Omental fat pad (tissue), 4 donors: ENCODE measurements at places on chromosomes 4 and X.

DNA sequence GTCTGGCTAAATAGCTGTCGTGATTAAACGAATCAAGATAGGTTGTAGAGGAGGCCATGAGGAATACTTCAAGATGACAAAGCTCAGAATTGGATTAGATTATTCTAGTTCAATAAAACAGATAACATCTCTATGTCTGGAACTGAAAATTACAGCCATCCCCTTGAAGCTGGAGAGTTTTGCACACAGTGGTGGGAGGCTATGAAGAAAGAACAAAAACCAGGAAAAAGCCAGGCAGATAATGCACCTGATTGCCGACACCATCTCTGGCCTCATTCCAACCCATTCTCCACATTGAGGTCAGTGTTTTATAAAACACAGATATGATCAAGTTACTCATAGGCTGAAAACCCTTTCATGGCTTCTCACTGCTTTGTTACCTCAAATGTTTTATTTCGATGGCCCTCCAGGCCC, 188.3 kb downstream of the RASL11B start:
- no peak for DNase-seq

DNA sequence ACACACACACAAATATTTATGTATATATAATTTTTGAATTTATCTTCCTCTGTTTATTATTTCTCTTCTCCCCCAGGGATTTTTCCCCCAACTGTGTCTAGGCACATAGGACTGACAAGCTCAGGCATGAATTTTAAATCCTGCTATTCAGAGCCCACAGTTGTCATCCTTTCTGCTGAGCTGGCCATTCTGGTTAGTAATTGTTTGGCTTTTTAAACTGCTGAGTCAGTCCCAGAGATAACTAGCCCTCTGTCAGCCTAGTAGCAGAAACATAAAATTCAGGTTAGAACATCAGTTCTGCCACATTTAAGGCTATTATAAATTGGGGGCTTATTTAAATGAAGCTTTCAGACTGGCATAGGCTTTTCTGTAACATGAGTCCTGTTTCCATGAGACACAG, 151.7 kb upstream of the MAOA start:
- no peak for DNase-seq

DNA sequence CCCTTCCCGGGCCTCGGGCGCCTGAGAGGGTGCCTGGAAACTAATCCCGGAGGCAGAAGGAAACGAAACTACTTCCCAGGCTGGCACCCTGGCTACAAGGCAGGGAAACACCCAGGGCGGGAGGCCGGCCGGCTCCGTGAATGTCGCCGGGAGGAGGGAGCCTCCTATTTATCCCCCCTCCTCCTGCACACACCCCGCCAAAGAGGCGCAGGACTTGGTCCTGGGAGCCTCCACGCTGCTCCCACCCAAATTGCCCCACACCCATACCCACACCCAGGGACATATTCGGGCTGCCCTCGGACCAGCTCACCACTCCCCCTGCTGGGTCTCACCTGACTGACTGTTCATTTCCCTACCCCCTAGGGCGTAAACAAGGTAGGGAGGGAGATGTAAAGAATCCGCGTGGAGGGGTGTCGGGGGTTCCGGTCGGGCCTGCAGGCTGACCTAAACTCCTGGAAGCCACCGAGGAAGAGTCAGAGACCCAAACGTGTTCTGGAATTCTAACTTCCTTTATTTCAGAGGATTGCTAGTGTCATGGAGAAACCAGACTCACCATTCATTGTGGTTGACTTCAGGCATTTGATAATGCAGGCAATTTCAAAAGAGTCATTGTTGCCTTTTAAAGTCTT, at the start of gene BTC:
TSS of gene BTC (minus strand) at position 142 of the 629 bp plus-strand sequence. CDS start 198 bp downstream, outside the sequence.
- peak; percentile 27 for DNase-seq

DNA sequence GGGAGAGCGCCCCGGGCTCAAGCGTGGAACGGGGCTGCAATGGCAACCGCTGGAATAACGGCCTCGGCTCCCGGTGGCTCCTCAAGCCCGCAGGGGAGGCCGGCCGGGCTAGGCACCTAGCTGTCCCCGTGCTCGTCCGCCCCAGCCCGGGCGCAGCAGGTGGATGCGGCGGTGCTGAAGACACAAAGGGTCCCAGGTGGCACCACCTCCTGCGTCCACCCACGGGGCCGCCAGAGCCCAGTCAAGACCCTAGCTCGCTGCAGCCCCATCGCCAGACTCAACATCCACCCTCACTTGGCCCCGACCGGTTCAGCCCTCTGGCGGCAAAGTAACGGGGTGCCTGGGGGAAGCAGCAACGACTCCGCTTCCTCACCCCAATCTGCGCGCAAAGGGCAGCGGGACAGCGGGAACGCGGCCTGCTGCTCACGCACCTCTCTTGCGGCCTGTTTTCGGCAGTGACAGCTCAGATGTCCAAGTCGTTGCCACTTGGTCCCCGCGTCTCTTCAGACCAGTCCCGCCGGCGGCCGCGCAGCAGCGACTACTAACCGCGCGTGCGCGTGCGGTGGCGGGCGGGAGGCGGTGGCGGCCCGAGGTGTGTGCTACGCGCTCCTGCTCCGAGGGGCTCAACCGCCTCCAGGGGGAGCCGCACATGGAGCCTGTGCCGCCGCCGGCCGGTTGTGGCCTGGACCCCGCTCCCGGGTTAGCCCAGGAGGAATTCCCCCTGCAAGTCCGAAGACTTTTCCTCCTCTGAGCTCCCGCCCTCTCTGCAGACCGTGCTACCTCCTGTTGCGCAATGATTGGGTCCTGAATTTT, at the start of gene CLGN:
TSS of gene CLGN (minus strand) at position 543 of the 813 bp plus-strand sequence. CDS start 14,570 bp downstream, outside the sequence.
- no peak for DNase-seq

DNA sequence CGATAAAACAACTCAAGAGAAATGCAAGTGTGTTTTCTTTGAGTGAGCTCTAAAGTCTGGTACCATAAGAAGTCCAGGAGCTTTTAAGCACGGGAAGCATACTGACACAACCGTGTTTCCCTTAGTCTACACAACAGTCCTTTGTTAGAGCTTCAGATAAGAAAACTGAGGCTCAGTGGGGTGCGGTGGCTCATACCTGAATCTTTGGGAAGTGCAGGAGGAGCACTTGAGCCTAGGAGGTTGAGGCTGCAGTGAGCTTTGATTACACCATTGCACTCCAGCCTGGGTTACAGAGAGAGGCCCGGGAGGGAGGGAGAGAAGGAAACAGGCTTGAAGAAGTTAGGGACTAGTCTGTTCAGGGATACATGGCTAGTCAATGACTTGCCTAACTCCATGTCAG, 21.9 kb downstream of the LEF1 start:
- no peak for DNase-seq

DNA sequence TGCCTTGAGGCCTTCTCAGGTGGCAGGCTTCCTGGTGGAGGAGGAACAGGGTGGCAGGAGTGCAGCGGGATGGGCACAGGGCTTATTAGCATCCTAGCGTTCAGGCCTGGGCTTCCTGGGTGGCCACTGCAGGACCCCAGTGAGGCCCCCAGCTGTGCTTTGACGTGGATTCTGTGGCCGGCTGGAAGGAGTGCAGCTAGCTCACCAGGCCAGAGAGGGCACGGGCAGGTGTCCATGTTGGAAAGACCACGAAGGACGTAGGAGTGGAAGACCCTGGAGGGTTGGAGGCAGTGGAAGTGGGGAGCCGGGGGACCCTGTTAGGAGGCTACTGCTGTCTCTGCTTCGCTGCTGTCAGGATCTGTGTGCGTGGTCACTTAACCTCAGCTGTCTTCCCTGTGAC, 13.3 kb upstream of the TADA2B start:
- no peak for DNase-seq
